ENCODE measurements at places on chromosomes 7 and 10.

DNA sequence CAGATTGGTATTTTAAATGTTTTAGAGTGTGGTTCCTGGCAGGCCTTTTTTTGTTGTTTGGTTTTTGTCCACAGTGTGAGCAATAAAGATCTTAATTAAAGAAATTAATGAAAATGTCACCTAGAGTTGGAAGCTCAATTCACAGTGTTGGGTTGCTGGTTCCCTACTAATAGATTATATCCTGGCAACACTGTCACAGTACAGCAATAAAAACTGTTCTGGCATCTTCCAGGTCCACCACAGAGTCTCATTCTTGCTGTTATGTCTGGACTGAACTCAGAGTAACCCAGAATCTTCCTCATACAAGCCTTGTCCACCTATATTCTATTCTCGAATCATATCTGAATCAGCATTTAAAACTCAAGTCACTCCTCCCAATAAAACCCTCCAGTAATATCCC lies 212.4 kb upstream of the LRRTM3 start:
- DNase-seq, result no peak

- DNase-seq, result no peak
These were observed 48.4 kb downstream of the BMPR1A start for GRCh38 chr10:86804805-86805204.

DNA sequence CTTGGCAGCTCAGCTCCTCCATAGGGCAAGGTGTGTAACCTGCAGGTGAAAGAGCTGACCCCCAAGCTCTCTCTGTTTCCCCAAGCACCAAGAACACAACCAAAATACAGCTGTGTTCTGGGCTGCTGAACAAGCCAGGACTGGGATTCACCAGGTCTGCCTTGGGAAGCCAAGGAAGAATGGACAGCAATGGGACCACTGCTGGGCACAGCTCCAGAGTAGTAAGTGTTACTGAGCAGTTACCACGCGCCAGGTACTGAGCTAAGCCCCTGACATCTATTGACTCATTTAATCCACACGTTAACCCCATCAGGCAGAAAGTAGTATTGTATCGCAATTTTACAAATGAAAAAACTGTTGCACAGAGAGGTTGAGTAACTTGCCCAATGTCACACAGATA lies 168.3 kb downstream of the GRID1 start:
- DNase-seq, result no peak

- no peak for DNase-seq
These were observed 297.5 kb downstream of the GFRA1 start for GRCh38 chr10:115975506-115975905.

GRCh38 chr7:113890331-113891030 lies 28.3 kb downstream of the PPP1R3A start:
- DNase-seq, result no peak

DNA sequence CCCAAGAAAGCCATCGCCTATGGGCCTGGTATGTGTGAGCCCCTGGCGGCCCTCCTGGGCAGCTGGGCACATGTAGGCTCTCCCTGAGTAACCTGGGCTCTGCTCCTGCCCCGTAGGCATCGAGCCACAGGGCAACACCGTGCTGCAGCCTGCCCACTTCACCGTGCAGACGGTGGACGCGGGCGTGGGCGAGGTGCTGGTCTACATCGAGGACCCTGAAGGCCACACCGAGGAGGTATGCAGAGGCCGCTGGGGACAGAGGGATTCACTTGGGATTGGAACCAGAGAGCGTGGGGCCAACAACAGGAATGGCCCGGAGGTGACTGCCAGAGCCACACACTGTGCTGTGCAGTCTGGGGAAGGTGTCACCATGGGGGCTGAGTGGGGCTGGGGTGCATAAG lies 7.3 kb downstream of the FLNC start:
- no peak for DNase-seq

- DNase-seq, result no peak
These were observed 63.7 kb downstream of the COL13A1 start for GRCh38 chr10:69865450-69865849.

DNA sequence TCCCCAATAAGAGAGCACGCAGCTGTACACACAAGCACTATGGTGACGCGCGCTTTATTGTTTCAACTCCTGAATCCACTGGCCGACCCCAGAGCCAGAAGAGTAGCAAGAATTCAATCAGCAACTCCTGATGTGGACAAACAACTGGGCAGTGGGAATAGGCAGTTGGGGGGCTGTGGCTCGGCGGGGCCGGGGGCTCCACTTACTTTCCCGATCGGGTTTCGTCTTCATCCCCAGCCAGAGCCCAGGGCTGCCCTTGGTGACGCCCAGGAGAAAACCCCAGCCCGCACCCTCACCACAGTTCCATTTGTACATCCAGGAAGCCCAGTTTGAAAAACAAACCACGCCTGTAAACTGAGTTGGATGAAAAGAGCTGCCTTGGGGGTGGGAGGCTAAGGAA lies 38.7 kb downstream of the DAGLB start:
- no peak for DNase-seq

Measured in stimulated activated CD8-positive, alpha-beta memory T cell treated with anti-CD3 and anti-CD28 coated beads, Interleukin-2, amount 100 ng/mL, for 1 hour (primary cell).